ENCODE measurements at places on chromosomes 3 and 15.

DNA sequence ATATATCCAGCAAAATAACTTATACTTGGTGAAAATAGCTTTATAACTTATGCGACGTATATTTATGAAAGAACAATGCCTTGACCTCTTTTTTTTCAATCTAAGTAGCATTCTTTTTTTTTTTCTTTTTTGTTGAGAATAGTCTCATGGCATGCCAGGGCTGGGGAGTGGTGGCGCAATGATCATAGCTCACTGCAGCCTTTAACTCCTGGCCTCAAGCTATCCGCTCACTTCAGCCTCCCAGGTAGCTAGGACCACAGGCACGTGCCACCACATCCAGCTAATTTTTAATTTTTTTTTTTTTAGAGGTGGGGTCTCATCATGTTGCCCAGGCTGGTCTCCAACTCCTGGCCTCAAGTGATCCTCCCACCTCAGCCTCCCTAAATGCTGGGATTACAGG, 43.5 kb downstream of the RAB8B start:
- DNase-seq = no peak

DNA sequence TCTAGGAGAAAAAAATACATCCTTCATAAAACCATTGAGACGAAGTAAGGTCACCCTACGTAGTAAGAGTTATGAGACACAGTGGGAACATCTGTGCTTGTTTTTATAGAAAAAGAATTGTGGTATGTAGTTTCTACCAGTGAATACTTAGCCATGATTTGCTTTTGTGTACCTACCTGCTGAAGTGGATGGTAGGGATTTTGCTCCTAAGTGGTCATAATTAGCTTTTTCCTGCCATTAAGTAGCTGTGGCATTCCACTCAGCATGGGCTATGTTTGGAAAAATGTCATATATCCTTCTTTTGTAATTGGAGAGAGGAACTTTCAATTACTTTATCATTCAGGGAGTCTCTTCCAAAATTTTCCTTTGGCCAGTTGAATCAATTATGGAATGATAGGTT, 63.7 kb downstream of the CHD2 start:
- DNase-seq = no peak

- no peak for DNase-seq
Measured at GRCh38 chr3:47704237-47704612, 77.5 kb downstream of the SMARCC1 start.

- DNase-seq = no peak
Measured at GRCh38 chr15:69056365-69056764, 41.9 kb downstream of the NOX5 start.

GRCh38 chr15:51071578-51071977, 23.1 kb downstream of the TNFAIP8L3 start:
- DNase-seq = no peak

- no peak for DNase-seq
Measured at GRCh38 chr15:31371520-31372240, 45.0 kb downstream of the KLF13 start.

DNA sequence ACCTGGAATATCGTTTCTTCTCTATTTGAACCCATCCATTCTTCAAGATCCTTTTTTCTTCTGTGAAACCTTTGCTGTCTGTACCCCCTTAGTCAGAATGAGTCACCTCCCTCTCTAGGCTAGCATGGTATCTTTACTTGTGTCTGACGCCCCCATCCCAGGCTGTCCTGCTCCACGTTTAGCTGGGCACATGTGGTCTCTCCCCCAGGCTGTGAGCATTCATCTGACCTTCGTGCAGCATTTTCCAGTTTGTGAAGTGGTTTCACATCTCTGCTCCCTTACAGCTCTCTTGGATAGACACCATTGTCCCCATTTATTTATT, 14.3 kb upstream of the TLE3 start:
- DNase-seq = no peak

- no peak for DNase-seq
Measured at GRCh38 chr3:161989012-161989411, 492.4 kb downstream of the OTOL1 start.

DNA sequence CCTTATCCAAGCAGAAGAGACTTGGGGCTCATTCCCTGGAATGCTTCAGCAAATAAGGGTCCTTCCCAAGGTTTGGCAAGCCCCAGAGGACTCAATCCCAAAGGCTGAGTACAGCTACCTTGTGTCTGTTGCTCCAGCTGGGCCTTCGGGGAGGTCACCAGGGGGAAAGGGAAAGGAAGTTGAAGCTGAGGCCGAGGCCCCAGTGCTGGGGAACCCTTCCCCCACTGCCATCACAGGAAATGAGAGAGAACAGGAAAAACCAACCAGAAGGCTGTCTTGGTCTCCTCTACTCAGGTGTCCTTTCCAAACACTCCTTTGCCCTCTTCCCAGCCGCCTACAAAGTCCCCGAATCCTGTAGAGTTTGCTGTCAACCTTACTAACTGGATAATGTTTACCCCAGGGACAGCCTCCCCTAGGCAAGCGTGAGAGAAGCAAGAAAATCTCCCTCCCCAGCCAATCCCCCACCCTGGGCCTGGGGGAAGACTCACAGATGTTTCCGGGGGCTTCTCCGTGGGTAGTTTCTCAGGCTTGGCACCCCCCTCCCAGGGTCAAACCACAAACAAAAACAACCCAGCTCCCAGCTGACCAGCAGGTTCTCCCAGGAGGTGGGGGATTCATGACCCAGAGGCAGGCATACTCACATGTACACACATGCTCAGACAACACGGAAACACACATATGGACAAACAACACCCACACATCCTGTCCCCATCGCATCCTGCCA, 5.5 kb downstream of the CSRNP1 start:
- no peak for DNase-seq

- no peak for DNase-seq
Measured at GRCh38 chr3:135895734-135896121, 69.8 kb upstream of the PPP2R3A start.

GRCh38 chr15:89654847-89655805, at the start of gene KIF7:
KIF7 (minus strand) TSS chr15:89655467; CDS start chr15:89652930, 2,537 bp downstream.
- no peak for DNase-seq

DNA sequence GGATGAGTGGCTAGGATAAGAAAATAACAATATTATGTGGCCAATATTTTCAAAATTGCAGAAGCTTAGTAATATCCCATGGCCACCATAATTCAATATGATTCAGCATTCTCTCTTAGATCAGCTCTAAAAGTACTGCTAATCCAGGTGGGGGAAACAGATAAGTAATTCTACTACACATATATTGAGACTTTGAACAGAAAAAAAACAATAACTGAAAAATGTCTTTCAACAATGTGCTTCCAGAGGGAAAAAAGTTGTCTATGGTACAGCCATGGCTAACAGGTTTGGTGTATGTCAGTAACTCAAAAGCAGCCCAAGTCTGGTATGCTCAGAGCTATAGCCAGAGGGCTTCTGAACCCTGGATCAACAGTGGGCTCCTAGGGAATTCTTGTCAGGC, 42.4 kb upstream of the PPIB start:
- DNase-seq = no peak

- DNase-seq = no peak
Measured at GRCh38 chr15:62869116-62869515, 173.4 kb upstream of the TPM1 start.
